T47D (cell line): ENCODE measurements at places on chromosomes 6 and 20.
A peak's percentile ranks its signal among the peaks of the same experiment; 100 is the strongest.

- no peak for DNase-seq
Measured at GRCh38 chr6:43338243-43338642, 29.6 kb upstream of the CRIP3 start.

GRCh38 chr6:136104556-136104955, 145.6 kb downstream of the MTFR2 start:
- DNase-seq, result no peak

- no peak for DNase-seq
Measured at GRCh38 chr6:110756817-110757216, 58.5 kb downstream of the CDK19 start.

DNA sequence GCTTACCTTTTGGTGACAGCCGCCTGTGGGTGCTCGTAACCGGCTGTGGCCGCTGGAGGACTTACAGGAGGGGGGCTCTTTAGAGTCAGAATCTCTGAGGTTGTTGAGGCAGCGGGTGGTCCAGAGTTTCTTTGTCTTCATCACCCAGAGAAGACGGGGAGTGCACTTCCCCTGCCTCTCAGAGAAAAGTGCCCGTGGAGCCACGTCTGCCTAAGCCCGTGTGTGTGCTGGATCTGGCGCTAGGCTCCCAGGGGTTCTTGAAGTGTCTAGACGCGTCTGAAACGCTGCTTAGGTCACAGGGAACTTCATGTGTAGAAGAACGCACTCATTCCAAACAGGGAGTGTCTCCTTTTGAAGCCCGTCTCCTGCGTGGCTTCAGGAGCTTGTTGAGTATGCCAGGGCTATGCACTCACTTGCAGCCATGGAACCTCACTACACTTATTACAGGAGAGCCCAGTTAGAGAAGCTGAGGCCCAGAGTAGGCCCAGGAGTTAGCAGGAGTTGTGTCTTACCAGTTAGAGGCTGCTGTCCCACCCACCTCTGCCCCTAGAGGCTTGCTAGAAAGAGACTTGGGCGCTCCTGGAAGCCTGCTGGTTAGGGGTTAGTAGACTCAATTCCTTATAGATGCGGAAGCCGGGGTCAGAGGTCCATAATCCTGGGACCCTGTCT, 1.3 kb downstream of the LSM14B start:
- DNase-seq, result peak; percentile 33

GRCh38 chr6:12636336-12636735, 80.2 kb upstream of the PHACTR1 start:
- no peak for DNase-seq

DNA sequence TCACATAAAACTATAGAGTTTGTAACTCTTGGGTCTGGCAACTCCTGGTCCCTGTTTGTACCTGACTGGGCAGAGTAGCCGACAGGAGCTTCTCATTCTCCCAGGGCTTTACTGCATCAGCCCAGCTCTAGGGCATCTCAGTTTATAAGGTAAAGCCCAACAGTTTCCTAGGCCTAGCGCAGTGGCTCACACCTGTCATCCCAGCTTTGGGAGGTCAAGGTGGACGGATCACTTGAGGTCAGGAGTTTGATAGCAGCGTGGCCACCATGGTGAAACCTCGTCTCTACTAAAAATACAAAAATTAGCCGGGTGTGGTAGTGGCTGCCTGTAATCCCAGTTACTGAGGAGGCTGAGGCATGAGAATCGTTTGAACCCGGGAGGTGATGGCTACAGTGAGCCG, 47.8 kb downstream of the ATP9A start:
- no peak for DNase-seq
